ENCODE measurements at places on chromosomes 11 and 22. TPM values are rescaled to one million over a fixed set of nuclear protein-coding genes. Genes with fewer than 3 reads are reported as not detected.
A peak's percentile ranks its signal among the peaks of the same experiment; 100 is the strongest.

- DNase-seq: no peak
Measured at GRCh38 chr11:44198146-44198724, 102.8 kb downstream of the EXT2 start.

DNA sequence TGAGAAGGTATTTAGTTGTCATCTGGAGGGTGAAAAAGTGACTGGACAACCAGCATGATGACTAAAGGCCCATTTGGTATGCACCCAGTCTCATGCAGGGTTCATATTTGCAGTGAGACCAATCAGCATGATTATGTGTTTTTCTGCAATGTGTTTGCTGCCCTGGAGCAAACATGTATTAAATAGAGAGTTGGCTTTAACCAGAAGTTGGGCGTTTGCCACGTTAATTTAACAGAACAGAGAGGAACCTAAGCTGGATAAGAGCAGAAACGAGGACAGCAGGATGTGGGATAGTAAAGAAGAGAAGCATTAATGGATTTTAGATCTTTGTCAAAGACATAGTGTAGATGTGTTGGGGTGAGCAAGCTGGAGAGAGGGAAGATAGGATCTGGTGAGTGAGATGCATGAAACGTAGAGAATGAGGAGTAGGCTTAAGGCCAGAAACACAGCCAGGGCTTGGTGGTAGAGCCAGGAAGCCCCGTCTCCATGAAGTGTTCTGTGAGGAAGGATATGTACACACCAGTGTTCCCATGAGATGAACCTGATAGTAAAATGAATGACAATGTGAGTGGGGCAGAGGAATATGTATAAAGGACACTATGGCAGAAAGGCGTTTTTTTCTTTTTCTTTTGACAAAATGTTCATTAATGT, 164.0 kb upstream of the PDGFD start:
- DNase-seq: no peak

SORL1 gene
- total RNA-seq: 4.7 TPM

CEP126 gene
- 1.2 TPM for total RNA-seq

- DNase-seq: no peak
Measured at GRCh38 chr11:46649180-46649738, 31.9 kb downstream of the ATG13 start.

COX8A gene
- 1,182 TPM for total RNA-seq

DNA sequence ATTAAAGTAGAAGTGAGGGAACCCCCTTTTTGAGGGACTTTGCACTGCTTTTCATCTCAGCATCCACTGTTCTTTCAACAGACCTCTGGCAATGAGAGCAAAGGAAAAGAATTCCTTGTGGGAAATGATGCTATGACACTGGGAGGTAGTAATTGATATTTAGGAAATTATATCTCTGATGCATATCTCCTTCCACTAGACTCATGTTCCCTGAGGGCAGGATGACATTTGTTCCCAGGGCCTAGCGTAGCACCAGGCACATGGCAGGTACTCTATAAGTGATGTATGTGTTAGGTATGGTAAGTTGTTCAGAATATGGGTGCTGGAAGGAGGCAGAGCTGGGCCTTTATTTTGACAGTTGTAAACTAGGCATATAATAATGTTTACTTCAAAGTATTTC, 142.9 kb downstream of the CCDC81 start:
- no peak for DNase-seq

DNA sequence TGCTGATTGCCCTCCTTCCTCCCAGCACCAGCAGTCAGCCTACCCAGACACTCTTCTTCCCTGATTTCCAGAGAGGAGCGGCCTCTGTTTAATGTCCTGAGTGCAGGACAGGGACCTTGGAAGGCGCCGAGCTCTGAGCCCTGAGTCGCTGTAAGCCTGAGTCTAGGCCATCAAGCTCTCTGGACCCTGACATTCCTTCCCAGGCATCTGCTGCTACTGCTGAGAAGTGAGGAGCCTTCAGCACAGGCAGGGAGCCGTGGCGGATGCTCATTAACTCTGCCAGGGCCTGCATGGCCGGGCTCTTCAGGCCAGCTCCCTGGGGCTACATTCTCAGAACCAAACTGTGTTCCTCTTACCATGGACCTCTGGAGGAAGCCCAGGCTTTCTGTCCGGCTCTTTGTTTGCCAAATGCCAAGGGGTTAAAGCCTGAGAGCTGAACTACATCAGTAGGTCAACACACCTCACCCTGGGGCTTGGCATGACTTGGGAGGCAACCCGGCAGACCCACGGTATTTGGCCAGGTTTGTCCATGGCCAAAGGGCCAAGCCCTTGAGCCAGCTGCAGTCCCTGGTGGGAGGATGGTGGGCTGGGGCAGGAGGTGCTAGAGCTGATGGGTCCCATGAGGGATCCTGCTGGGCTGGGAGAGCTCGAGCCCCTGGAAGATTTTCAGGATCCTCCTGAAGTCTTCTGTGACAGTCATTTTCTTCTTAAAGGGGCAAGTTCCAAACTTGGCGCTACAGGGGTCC, 721.4 kb downstream of the BRD1 start:
- DNase-seq: no peak

DNA sequence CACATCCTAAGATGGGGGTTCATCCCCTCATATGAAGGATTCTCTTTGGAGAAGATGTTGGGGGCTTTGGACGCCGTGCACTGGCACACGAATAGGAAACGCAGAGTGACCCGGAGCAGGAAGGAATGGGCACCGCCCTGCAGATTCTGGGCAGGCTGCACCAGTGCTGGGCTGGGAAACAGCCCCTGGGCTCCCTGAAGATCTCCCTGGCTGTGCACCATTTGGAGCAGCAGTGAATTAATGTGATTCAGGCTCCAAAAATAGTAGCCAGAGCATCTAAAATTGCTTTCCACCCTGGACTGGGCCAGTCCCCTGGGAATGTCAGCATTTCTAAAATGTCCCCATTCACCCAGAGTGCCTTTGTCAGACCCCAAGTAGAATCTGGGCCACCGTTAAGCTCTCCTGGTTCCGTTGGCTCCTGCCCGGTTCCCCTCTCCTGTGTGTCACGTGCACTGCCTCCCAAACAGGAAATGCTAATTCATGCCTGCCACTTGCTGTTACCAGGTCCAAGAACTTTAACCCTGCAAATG, 18.6 kb downstream of the IRAG1 start:
- DNase-seq: peak; percentile 71

NXPE4 gene
- not detected for total RNA-seq

- DNase-seq: no peak
Measured at GRCh38 chr22:27996529-27996925, 77.5 kb upstream of the PITPNB start.

DNA sequence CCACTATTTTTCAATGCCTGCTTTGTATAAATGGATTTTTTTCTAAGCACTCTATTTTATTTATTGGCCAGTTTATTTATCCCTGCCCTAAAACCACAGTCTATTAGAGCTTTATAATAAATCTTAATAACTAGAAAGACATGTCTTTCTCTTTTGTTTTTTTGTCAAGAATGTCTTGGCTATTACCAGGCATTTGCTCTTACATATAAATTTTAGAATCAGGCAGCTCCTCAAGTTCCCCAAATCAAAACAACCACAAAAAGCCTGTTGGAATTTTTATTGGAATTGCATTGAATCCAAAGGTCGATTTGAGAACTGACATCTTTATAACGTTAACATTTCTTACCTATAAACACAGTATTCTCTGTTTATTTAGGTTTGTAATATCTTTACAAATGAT, 85.8 kb upstream of the SC5D start:
- DNase-seq: no peak

TENM4 gene
- total RNA-seq: 0.81 TPM

GRCh38 chr22:39462443-39463221, 5.8 kb downstream of the MGAT3 start:
- peak; percentile 73 for DNase-seq

CNTN5 gene
- total RNA-seq: not detected

TUB gene
- total RNA-seq: 20.5 TPM

GRCh38 chr11:132314911-132315455, 944.6 kb downstream of the NTM start:
- DNase-seq: no peak

DNA sequence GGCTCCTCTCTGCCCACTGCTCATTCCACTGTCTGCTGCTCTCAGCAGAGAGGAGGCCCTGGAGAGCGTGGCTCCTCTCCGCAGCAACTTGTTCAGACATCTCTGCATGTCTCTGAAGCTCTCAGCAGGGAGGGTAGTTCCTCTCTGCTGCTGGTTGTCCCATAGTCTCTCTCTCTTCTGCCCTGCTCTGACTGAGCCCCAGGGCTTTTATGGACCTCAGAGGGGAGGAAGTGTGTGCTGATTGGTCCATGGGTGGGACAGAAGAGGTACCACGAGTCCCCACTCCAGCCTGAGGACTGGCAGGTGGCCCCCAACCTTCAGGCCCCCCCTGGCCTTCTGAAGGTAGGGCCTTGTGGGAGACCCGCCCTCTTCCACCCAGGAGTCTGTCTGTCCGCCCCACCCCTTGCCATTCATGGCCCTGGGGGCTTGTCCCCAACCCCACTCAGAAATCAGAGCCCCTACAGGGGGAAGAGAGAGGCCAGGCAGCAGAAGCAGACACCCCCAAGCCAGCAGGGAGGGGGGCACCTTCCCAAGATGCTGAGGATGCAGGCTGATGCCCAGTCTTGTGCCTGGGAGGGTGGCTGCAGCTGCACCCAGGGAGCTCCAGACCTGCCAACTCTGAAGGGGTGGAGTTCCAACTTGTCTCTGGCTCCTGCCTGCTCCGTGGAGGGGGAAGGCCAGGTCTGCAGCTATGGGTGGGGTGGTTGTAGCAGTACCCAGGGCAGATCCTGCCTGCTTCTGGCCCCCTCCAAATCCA, 35.1 kb downstream of the C11orf91 start:
- no peak for DNase-seq

DNA sequence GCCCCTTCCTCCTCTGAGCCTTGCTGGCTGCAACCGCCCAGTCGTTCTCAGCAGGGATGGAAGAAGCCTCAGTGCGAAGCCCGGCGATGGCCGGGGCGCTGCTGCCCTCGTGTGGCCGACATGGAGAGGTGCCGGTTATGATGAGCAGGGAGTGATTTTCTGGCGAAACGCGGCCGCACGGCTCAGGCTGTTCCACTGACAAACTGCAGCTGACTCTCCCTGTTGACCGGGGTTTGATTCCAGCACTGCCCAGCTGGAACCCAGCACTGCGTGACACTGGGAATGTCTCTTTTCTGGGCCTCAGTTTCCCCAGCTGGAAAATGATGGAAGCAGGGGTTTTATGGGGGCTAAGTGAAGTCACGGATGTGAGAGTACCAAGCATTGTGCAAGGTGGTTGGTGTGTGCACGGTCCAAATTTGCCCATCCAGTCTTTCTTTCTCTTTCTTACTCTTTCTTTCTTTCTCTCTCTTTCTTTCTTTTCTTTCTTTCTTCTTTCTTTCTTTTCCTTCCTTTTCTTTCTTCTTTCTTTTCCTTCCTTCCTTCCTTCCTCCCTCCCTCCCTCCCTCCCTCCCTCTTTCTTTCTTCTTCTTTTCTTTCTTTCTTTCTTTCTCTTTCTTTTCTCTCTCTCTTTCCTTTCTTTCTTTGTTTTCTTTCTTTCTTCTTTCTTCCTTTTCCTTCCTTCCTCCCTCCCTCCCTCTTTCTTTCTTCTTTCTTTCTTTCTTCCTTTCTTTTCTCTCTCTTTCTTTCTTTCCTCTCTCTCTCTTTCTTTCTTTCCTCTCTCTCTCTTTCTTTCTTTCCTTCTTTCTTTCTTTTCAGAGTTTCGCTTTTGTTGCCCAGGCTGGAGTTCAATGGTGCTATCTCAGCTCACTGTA, 25.8 kb upstream of the MPPED1 start:
- peak; percentile 86 for DNase-seq

RIC8A gene
- total RNA-seq: 51.9 TPM

GRCh38 chr11:67648140-67648795, 2.3 kb downstream of the ACY3 start:
- no peak for DNase-seq

C11orf87 gene
- total RNA-seq: 0.03 TPM

DNA sequence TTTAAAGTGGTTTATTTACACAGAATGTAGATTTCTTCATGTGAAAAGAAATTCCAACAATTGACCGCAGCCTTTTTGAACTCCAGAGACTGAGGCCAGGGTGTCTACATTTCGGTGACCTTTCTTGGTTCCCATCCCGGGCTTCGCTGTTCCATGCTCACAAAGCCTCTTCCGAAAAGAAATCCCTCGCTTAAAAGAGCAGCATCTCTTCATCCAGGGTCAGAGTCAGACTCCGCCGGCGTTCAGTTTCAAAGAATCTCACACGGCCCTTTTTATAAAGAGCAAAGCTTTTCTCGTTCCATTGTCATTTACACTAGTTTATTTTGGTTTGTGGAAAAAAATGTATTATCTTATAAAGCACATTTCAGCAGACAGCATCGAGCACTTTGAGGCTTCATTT, 530.6 kb upstream of the B3GAT1 start:
- no peak for DNase-seq

DNA sequence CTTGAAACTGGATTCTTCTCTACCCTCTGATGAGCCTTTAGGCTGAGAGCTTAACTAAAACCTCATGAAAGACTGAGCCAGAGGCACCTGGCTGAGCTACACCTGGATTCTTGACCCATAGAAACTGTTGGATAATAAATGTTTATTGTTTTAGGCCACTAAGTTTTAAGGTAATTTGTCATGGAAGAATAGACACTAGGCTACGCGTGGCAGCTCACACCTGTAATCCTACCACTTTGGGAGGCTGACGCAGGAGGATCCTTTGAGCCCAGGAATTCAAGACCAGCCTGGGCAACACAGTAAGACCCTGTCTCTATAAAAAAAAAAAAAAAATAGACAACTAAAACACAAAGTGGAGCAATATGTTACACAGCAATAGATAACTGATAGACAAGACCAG, 29.2 kb upstream of the UPB1 start:
- DNase-seq: no peak

GRCh38 chr22:43292630-43293018, 50.5 kb downstream of the SCUBE1 start:
- no peak for DNase-seq

DNA sequence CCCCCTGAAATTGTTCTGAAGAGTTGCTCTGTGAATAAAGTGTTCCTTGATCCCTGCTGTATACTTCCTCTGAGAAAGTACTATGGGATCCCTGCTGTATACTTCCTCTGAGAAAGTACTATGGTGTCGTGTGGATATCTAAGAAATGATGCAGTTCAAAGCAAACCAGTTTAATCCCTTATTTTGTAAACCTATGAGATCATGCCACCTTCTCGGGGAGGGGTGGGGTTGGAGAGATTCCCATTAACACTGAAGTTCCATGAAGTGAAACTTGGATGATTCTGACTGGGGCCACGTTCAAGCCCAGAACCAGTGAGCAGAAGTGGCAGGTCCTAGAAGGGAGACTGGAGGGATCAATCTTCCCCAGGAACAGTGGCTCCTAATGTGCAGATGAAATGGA, 13.0 kb upstream of the TP53AIP1 start:
- DNase-seq: no peak

- DNase-seq: no peak
Measured at GRCh38 chr11:21105196-21105917, 436.0 kb downstream of the NELL1 start.

Data from Right ventricle myocardium superior (tissue), 1 donor.